CD4-positive, alpha-beta T cell treated with Interleukin-21 for 1 hour (primary cell): ENCODE measurements at places on chromosomes 1 and 21.

GRCh38 chr1:18855573-18855972, 3.9 kb downstream of the TAS1R2 start:
- no peak for DNase-seq

DNA sequence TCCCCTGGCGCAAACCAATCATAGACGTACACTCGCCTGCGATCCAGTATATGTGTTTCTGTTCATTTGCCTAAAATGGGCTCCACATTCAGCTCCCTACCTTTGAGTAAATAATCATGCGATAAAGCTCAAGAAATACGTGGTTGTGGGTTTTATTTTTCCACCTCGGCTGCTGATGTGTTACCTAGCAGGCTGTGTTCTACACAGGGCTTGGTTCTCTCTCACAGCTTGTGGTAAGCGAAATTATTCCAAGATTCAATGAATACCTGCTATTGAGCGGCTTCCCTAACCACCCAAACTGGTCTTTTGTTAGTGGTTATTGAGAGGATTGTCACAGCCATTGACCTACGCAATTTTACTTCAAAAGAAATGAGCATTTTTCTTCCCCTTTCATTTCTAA, 180.2 kb downstream of the PBX1 start:
- DNase-seq, result no peak

GRCh38 chr21:31946231-31946630, 73.4 kb downstream of the HUNK start:
- DNase-seq, result no peak

GRCh38 chr1:157504646-157505045, 47.7 kb downstream of the FCRL5 start:
- DNase-seq, result no peak

GRCh38 chr1:71592646-71593274, 511.9 kb upstream of the ZRANB2 start:
- DNase-seq, result no peak

DNA sequence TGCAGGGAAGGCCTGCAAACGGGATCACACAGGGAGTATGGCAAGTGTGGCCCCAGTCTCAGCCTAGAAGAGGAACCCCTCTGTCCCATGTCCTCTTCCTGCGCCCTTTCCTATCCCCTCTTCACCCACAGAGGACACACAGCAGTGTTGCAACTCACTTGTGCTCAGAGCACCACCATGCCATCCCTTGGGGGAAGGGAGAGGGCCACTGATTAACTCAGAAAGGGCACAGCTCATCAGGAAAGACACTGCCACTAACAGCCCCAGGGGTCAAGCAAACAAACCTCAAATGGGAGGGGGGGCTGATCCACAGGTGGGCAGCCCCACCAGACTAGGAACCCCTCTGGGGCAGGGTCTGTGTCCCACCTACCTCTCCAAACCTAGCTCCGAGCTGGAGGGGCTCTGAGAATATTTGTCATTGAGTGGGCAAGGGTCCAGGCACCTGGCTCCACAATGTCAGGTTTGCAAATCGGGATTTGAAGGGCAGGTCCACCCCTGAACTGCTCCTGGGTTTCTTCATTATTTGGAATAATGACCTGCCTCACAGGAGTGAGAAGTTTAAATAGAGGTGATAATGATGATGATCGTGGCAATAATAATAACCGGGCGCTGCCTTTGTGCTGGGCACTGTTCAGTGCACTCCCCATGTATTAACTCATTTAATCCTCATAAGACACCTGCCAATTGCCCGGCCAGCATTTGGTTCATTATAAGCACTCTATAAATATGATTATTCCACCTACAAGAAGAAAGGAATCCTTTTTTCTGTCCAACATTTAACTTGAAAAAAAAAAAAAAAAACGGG, 1.0 kb downstream of the ALDH4A1 start:
- DNase-seq, result no peak

DNA sequence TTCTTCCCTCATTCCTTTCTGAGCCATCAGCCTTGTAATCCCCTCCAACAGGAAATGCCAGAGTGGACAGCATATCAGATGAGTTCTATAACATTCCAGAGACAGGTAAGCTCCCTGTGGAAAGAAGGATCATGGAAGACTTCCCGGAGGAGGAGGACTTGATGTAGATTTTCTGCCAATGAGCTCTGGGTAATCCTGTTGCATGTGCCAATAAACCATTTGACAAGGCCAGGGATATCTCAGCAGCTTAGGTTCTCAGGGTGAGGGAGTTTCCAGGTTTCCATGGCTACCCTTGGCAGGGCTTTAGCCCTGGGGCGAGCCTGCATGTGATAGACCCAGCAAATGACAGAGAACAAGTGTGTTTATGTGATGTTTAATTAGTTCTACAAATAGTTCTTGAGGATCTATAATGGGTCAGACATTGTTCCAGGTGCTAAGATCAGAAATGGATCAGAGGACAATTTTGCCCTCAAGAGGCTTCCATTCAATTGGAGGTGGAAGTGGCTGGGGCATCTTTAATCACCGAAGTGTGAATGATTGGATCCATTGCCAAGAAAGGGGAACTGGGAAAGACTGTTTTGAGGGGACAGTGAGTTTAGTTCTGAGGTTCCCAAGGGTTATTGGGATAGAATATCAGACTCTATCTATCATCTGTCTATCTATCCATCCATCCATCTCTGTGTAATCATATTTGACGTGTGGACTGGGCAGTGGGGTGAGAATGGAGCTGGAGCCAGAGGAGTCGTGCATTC, 6.9 kb downstream of the PLA2G5 start:
- DNase-seq, result no peak

DNA sequence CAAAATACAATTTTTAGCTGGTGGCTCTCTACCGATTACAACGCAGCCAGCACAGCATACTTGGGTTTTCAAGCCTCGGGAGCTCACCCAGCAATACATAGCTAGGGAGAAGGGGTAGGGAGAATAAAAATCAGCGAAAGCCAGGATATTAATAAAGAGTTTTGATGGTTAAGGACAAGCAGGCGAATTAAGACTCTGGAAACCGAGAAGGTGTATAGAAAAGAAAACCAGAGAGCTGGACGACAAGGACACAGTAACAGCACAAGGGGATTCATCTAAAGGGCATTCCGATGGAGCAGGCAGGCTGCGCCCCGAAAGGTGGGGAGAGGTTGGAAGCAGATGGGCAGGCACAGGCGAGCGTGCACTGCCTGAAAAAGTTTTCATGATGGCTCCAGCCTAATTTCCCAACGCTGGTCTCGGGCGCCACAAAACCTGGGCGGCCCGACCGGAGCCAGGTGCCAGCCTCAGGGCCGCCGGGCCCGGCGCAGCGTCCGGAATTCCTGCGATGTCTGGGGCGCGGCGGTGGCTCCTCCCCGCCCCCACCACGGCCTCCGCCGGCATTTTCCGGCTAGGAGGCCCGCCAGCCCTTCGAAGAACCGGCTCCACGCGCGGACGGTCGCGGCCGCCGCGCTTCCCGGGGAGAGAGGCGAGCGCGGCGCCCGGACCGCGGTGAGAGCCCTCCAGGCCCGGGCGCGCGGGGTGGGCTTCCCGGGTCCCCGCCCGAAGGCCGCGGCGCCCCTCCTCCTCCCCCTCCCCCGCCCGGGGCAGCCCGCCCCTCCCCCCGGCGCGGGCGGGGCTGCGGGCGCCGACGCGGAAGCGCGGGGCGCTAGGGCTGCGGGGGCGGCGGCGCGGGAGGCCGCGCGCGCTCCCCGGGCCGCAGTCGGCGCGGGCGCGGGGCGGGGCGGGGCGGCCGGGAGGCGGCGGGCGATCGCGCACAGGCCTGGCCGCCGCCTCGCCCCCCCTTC, 774 bp upstream of the DYRK1A start:
- peak; percentile 66 for DNase-seq

GRCh38 chr1:83555871-83556270, 443.1 kb downstream of the TTLL7 start:
- no peak for DNase-seq

GRCh38 chr1:179935909-179936496, 18.6 kb upstream of the CEP350 start:
- no peak for DNase-seq

DNA sequence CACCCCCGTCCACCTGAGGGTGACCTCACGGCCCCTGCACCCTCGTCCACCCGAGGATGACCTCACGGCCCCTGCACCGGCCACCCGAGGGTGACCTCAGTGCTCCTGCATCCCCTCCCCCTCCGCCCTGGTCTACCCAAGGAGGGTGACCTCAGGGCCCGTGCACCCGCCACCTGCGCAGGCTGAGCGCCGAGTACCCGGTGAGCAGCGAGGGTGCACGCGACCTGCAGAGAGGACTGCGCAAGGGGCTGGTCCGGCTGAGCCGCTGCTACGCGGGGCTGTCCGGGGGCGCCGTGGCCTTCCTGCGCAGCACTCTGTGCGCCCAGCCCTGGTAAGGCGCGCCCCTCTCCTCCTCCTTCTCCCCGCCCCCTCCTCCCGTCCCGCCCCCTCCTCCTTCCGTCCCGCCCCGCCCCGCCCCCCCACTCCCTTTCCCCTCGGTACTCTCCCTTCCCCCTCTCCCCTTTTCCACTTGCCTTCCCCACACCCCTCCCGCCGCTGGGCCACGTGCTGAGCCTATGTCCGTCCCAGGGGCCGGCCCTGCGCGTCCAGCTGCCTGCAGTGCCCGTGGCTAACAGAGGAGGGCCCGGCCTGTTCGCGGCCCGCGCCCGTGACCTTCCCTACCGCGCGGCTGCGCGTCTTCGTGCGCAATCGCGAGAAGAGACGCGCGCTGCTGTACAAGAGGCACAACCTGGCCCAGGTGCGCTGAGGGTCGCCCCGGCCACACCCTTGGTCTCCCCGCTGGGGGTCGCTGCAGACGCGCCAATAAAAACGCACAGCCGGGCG, 28.4 kb downstream of the TRIM11 start:
- DNase-seq, result peak; percentile 68

- peak; percentile 28 for DNase-seq
Measured at GRCh38 chr1:205344066-205344928, 12.4 kb downstream of the KLHDC8A start.

- DNase-seq, result no peak
Measured at GRCh38 chr21:20377250-20377649, 621.0 kb upstream of the NCAM2 start.

DNA sequence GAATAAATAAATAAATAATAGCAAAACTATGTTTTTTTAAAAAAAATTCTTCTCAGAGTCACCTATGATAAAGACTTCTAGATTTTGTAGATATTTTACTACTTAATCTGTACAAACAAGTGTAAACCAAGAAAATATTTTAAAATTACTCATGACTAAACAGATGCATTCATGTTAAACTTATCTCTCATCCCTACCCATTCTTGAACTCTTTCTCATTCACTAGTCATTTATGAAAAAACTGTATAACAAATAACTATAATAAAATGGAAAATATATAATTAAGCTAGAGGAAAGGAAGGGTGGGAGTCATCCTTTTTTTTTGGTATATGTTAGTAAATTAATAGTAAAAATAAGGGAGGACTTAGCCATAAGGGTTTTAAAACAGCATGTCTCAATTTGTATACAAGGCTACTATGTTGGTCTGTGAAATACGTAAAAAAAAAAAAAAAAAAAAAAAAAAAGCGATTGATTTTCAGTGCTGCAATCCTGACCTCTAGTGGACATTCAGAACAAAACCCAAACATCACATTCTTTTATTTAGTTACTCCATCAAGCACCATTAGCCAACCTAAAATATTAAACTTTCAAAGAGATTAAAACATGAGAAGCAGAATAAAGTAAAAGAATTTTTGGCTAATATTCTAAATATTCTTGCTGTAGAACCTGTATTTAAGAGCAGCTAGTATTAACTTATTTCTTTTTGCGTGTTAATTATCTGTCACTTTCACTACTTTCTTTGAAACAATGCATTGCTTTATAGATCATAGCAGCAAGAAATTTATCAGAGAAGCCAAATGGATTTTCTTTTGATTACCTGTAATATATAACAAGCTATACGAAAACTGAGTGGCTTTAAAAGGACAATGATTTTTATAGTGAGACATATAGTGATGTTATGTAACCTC, 255.8 kb upstream of the CACYBP start:
- peak; percentile 47 for DNase-seq

DNA sequence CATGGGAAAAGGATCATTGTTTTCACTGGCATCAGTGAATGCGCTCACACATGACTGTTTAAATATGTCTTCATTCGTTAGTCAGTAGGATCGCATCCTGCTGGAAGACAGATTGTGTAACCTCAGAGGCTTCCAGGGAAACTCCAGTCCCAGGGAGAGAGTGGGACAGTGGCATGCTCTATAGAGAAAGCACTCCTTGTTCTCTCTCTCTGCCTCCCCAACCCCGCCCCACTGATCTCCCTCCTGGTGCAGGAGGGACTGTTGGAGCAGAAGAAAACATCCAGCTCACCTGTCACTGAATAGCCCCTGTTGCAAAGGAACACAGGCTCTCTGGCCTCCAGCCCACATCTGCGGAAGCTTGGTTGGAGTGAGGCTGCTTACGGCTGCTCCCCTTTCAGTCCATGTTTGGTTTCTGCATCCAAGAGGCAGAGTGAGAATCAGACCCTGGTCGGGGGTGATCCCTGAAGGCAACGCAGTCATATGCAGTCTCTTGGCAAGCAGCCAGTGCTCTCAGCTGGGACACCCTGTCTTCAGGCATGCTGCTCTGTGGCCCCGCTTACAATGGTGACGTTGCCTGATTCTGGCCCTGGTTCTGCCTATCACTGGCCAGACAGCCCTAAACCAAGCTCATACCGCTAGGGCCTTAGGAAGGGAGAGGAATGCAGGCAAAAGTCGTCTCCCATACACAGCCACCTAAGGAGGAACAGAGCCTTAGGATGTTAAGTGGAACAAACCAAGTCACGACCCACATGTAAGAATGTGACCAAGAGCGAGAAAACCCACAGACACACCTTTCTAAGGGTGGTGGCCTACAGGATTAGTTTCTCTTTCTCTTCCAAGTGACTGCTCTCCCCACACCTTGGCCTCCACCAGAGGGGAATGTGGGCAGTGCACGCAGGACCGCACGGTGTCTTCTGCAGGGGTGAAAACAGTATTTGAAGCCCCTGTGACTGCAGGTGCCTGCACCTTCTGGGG, 39.7 kb downstream of the BACE2 start:
- no peak for DNase-seq

DNA sequence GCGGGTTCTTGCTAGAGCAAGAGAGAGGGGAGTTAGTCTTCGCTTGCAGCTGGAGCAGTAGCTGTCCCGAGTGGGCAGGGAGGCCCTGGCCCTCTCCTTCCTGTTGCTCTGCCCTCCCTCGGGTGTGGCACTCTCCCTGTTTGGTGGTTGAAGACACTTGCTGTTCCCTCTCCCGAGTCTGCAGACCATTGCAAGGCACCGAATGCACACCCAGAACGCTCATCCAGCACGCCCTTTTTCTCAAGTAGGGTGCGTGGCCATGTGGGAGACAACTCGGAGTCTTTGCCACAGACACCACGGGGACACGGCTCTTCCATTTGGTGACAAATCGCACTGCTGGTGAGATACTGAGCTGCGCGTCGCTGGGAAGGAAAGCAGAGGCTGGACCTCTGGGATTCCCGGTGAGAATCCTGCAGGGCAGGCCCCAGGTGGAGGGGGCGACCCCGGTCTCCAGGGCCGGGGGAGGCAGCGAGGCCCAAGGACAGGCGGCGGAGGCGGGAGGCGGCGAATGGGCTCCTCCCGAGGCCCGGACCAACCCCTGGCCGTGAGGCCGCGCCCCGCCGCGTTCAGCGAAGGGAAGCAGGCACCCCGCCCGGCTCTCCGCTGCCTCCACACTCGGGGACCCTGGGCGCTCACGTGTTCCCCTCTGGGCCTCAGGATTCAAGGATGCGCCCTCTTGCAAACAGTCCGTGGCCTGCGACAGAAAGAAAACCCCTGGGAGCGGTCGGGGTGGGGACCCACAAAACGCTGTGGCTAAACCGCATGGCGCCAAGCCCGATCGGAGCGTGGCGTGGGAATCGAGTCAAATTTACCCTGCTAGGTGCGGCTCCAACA, 10.4 kb upstream of the TMEM200B start:
- DNase-seq, result no peak
